ENCODE measurements at places on chromosomes 1 and 21.

DNA sequence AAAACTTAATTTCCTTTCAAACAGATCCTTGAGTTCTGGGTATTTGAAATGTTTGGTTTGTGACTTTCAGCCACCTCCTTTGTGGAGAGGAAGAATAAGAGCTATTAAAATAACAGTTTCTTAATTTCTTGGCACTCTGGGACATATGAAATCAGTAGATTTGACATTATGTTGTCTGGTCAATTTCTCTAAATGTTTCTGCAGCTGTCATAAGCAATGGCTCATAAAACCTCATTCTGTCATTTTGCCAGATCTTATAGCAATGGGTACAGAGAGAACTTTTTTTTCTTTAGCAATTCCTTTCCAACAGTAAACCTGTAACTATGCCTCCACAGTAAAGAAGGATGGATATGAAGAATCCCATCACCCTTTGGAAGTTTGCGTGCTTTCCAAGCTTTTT, 52.6 kb downstream of the LAMC1 start:
- DNase-seq = peak; percentile 54

- no peak for DNase-seq
Observed at GRCh38 chr1:93468662-93469061, 20.7 kb downstream of the FNBP1L start.

DNA sequence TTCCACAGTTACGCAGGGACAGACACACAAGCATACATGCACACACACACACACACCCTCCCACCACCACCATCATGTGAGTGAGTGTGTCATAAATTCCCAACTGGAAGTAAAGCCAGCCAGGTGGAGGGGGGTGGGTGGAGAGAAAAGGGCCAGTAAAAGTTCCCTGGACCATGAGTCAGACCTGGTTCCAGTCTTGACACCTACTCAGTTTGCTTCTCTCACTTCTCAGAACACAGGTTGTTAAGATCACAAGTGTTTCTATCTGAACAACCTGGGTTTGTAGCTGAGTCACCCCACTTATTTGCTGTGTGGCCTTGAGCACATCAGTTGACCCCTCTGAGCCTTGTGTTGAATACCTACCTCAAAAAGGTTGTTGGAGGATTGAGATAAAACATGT, 9.6 kb downstream of the EPHA10 start:
- no peak for DNase-seq

DNA sequence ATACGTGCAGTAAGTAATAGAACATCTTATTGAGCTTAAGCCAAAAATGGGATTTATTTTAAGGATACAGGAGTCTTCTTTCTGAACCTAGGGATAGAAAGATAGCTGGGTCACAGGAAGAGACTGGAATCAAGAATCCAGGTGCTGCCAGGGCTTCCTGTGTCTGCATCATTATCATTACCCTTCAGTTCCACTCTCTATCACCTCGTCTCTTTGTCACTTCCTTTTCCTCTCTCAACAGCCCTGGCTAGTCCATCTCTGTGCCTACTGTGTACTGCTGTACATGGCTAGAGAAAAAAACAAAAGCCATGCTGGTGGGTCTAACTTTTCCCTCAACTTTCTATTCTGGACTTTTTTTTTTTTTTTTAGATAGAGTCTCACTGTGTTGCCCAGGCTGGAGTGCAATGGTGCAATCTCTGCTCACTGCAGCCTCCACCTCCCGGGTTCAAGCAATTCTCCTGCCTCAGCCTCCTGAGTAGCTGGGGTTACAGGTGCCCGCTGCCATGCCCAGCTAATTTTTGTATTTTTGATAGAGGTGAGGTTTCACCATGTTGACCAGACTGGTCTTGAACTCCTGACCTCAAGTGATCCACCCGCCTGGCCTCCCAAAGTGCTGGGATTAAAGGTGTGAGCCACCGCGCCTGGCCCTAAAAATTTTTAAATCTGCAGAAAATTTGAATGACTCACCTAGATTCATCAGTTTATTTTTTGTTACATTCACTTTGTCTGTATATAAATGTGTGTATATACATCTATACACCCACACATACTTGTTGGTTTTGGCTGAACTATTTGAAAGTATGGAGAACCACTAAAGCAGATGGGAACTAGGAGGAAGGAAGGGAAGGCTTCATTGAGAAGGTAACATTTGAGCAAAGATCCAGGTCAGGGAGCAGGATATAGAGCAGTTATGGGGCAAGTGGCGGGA, 31.9 kb downstream of the UBE4B start:
- peak; percentile 26 for DNase-seq

DNA sequence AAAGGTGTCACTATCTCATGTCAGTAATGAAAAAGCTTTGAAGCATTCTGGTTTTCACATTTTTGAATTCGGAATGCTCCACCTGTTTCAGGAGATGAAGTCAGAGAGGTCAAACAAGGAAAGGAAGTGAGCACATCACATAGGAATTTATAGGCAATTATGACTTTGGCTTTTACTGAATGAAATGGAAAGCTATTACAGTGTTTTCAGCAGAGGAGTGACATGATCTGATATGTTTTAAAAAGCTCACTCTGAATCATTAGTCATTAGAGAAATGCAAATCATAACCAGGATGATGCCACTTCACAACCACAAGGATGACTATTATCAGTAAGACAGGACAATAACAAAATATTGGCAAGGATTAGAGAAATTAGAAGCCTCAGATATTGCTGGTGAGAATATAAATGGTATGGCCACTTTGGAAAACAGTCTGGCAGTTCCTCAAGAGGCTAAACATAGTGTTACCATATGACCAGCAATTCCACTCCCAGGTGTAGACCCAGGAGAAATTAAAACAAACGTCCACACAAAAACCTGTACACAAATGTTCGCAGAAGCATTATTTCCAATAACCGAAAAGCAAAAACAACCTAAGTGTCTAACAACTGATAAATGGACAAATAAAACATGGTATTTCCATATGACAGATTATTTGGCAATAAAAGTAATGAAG, 7.5 kb downstream of the TAF1A start:
- peak; percentile 40 for DNase-seq

- DNase-seq = no peak
Observed at GRCh38 chr1:211908453-211908852, 77.9 kb upstream of the LPGAT1 start.

GRCh38 chr1:35807614-35808449, at the start of gene AGO4:
TSS of gene AGO4 (plus strand) at chr1:35808016. CDS start at chr1:35808417, 401 bp downstream.
- peak; percentile 53 for DNase-seq

- no peak for DNase-seq
Observed at GRCh38 chr1:29981586-29982239, 741.7 kb downstream of the MATN1 start.

GRCh38 chr1:204367956-204368355, 8.2 kb upstream of the PLEKHA6 start:
- DNase-seq = no peak

- no peak for DNase-seq
Observed at GRCh38 chr1:82598812-82599211, 798.1 kb downstream of the ADGRL2 start.

DNA sequence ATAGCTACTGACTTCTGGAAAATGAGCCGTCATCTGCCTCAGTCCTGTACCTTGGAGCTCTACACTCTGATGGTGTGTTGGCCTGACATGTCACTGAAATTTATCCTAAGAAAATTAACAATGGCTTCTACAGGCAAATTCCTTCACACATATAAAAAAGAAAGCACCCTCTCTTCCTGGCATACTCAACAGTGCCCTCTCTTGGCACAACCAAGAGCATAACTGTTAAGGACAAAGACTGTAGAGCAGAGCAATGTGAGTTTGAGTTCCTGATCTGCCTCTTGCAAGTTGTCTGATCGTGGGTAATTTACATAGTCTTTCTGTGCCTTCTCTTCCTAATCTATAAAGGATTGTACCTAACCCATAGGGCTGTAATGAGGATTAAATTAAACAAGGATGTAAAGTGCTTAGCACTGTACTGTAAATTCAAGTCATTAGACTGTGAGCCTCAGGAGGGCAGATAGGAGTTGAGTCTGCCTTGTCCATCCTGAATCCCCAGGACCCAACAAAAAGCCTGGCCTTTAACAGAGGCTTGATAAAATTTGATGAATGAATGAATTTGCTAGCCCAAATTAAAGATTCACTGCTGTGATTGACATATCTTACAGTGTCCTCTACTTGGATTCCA, 83.5 kb downstream of the SYF2 start:
- no peak for DNase-seq

GRCh38 chr1:221723848-221724236, 18.0 kb downstream of the DUSP10 start:
- no peak for DNase-seq

GRCh38 chr1:65948609-65949229, 156.0 kb downstream of the PDE4B start:
- DNase-seq = peak; percentile 97

- no peak for DNase-seq
Observed at GRCh38 chr21:43269440-43269839, 100.6 kb downstream of the CRYAA start.

DNA sequence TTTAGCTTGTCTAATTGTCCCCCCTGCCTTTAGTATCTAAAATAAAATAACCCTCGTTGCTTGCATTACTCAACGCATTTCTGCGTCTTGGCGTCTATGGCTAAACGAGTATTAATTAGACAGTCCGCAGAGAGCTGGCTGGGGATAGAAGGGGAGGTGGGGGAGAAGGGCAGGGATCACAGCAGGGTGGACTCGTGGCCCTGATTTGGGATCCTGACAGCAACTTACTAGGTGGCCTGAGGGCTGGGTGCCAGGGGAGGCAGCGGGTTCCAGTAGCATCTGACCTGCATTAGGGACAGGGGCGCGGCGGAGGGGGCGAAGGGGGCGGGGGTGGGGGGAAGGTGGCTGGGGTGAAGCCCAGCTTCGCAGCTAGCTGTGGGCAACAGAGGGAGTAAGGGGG, 1.1 kb upstream of the BACE2 start:
- no peak for DNase-seq

- no peak for DNase-seq
Observed at GRCh38 chr1:54109129-54110090, 43.4 kb downstream of the CDCP2 start.

DNA sequence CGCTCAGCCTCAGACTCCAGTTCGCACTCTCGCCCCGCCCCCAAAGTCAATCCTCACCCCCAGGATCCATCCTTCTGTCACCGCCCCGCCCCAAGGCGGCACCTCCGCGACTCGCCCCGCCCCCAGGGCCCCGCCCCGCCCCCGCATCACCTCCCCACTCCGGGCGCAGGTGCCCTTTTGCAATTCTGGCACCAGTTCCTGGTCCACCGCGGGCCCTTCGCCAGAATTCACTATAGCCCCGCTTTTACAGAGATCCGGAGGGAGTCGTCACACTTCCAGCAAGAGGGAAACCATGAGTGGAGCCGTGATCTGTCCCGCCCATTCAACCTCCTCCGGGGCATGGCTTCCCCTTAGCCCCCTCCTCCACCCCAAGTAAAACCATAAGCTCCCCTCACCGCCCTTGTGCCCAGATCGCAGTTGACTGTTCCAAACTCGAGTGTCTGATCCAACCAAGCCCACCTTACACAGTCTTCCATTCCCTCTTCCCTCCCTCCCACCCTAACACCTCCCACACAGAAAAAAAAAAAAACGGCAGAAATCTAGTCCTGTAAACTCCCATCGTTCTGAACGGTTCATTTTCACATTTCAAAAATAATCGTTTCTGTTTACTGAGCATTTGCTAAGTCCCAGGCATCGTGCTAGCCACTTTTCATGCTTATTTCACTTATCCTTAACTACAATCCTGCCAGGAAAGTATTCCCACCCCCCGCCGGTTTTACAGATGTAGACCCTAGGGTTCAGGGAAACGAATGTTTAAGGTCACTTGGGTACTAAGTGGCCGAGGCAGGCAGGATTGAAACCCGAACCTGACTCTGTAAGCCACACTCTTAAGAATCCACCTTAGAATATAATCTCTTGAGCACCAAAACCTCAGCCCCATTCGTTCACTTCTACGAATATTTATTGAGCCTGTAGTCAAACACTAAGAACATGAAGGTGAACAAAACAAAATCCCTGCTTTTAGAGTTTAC, 1.3 kb upstream of the DNAJC16 start:
- no peak for DNase-seq

GRCh38 chr1:114756949-114757454, 782 bp downstream of the CSDE1 start:
- peak; percentile 57 for DNase-seq

Measured in fibroblast of lung (primary cell).